Heart right ventricle (tissue), 16 donors: ENCODE measurements at places on chromosomes 6 and 20. TPM values are rescaled to one million over a fixed set of nuclear protein-coding genes. Genes with fewer than 3 reads are reported as not detected.
A peak's percentile ranks its signal among the peaks of the same experiment; 100 is the strongest.

CDSN gene
- polyA plus RNA-seq = 0.01 TPM

TNFRSF6B gene
- polyA plus RNA-seq = 11.7 TPM

GRCh38 chr20:63808964-63809674 lies 21.9 kb downstream of the ZBTB46 start:
- H3K4me1 ChIP-seq = peaks cover 19% of the 10 kb centered on the region
- H3K27me3 ChIP-seq = no peaks in the 10 kb centered on the region
- no peak overlapping the region for H3K4me3 ChIP-seq
- DNase-seq = no peak
- no peak overlapping the region for H3K27ac ChIP-seq

DNA sequence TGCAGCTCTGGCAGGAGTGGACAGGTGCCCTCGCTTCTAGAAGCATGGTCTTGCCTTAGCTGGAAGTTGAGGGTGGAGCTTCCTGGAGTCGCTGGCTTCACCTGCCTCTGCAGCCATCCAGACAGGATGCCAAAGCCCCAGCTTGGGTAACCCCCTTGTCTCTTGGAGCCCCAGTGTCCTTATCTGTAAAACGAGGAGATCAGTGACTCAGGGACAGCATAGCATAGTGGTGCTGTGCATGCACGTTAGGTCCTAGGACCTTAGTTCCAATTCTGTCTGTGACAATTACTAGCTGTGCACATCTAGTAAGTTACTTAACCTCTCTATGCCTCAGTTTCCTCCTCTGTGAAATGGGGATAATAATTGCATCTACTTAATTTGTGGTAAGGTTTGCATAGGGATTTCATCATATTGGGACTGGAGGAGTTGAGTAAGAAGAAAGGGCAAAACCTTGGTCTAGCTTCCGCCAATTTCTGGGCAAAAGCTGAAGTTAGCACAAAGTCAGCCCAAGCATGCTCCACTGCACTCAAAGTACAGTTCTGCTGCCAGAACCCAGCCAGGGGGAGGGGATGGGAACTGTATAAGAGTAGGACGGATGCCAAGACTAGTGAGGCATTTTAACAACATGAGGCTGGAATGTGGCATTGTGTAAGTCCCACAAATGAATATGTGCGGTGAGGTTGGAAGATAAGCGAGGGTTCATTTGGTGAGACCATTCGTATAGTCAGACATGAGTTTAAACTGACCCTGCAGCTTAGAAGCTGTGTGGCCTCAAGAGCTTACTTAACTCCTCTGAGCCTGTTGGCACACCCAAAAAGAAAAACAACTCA lies 24.5 kb downstream of the TOX2 start:
- DNase-seq = peak; percentile 33
- no peak overlapping the region for H3K4me3 ChIP-seq
- no peak overlapping the region for H3K27ac ChIP-seq
- peaks cover 22% of the 10 kb centered on the region for H3K27me3 ChIP-seq

PAX1 gene
- not detected for polyA plus RNA-seq

SLC16A10 gene
- polyA plus RNA-seq = 1.4 TPM

DNA sequence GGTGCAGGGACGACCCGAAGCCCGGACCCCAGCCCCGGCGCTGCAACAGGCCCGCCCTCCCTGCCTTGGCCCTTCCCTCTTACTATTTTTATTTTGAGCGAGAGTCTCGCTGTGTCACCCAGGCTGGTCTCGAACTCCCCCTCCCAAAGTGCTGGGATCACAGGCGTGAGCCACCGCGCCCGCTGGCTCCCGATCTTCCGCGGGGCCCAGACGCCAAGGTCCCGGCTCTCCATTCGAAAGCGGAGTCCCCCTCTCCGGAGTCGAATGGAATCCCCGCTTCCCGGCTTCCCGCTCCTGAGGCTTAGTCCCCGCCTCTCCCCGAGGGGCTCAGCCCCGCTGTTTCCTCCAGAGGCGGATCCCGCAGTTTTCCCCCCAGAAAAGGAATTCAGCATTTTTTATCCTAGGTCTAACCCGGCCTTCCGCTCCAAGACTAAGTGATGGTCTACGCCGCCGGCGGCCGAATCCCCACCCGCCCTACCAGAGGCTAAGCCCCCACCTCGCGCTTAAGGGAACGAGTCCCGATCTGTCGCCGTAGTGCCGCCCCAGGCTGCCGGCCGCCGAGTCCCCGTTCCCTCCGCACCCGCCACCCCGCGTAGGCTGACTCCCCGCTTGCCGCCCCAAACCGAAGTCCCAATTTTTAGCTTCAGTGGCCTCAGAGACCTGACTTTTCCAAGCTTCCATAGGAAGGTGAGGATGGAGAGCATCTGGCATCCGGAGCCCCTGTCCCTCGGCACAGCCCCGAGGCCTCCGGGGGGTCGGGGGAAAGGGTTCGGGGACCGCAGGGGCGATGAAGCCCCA lies 11.5 kb upstream of the TMC2 start:
- H3K27ac ChIP-seq = peak overlapping the region; percentile 87
- peak overlapping the region; percentile 58 for H3K4me3 ChIP-seq
- no peaks in the 10 kb centered on the region for H3K27me3 ChIP-seq
- no peaks in the 10 kb centered on the region for H3K36me3 ChIP-seq

DNA sequence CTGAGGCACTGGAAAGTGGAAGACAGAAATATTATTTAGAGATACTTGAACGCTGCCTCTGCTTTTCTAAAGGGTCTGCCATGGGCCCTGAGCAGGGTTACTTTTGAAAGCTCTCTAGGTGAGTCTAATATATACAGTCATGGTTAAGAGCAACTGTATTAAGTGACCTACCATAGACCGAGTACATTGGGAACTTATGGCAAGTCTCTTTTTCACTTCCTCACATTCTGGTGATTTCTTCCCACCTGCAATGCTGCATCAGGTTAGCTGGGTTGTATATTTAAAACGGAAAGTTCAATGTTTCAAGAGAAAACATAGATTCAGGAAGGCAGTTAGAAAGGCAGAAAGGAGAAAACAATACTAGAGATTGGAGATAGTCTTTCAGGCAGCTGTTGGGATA lies 154.7 kb downstream of the PHF3 start:
- no peaks in the 10 kb centered on the region for H3K4me1 ChIP-seq
- H3K36me3 ChIP-seq = no peaks in the 10 kb centered on the region
- H3K27ac ChIP-seq = no peak overlapping the region
- DNase-seq = no peak
- H3K4me3 ChIP-seq = no peak overlapping the region

DNA sequence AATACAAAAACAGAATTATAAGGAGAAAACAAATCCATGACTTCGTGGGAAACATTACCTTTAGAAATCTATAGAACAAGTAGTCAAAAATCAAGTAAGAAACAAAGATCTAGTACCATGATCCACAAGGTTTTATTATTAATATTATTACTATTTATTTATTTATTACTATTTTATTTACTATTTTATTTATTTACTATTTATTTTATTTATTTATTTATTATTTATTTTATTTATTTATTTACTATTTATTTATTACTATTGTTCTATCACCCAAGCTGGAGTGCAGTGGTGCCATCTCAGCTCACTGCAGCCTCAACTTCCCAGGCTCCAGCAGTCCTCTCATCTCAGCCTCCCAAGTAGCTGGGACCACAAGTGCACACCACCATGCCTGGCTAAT lies 13.5 kb upstream of the ELMO2 start:
- no peaks in the 10 kb centered on the region for H3K4me1 ChIP-seq
- peaks cover 21% of the 10 kb centered on the region for H3K27me3 ChIP-seq
- no peak overlapping the region for H3K4me3 ChIP-seq
- no peak for DNase-seq
- H3K27ac ChIP-seq = no peak overlapping the region
- no peaks in the 10 kb centered on the region for H3K36me3 ChIP-seq

- DNase-seq = no peak
- no peaks in the 10 kb centered on the region for H3K36me3 ChIP-seq
- peaks cover 13% of the 10 kb centered on the region for H3K4me1 ChIP-seq
Observed at GRCh38 chr6:34465531-34466241, at the start of gene PACSIN1. TSS of gene PACSIN1 (plus strand) at chr6:34466076. CDS start at chr6:34526306, 60,230 bp downstream.

- H3K4me1 ChIP-seq = no peaks in the 10 kb centered on the region
- H3K4me3 ChIP-seq = no peak overlapping the region
- H3K27ac ChIP-seq = no peak overlapping the region
- H3K27me3 ChIP-seq = no peaks in the 10 kb centered on the region
- no peaks in the 10 kb centered on the region for H3K36me3 ChIP-seq
Observed at GRCh38 chr6:79466207-79466834, 70.9 kb downstream of the LCA5 start.

DNA sequence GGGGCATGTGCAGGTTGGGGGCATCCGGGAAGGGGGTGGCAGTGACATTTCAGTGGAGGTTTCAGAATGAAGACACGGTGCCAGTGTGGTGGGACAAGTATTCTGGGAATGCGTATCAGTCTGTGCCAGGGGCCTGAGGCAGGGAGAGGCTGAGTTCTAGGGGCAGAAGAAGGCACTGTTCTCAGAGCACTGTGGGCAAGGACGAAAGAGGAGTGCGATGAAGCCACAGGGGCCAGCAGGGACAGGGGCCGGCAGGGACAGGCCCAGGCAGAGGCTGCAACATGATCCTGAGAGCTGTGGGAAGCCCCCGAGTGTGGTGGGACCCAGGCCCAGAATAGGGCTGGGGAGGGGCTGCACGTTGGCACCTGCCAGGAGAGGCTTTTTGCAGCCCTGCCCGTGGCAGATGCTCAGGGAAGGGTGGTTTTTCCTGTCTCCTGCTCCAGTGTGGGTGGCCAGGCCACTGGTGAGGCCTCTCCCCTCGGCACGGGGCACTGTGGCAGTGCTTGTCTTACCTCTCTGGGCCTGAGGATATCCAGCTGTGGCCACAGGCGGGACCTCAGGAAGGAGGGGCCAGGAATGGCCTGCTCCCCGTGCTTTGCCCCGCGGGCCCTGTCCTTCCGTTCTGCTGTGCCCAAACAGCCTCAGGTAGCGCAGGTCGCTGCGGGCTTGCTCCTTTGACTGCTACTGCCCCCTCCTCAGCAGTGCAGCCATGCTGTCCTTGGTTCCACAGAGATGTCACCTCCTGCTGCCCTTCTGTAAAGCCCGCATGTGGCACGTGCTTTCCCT lies 10.0 kb downstream of the ENTPD6 start:
- DNase-seq = no peak
- H3K36me3 ChIP-seq = no peaks in the 10 kb centered on the region
- no peak overlapping the region for H3K4me3 ChIP-seq
- no peaks in the 10 kb centered on the region for H3K27me3 ChIP-seq
- peak overlapping the region; percentile 18 for H3K27ac ChIP-seq

MYCT1 gene
- polyA plus RNA-seq = 21.0 TPM

CCN5 gene
- polyA plus RNA-seq = 14.1 TPM

ZNF341 gene
- 3.7 TPM for polyA plus RNA-seq

GRCh38 chr20:44736170-44737021 lies 9.3 kb upstream of the KCNK15 start:
- peak overlapping the region; percentile 42 for H3K27ac ChIP-seq
- no peaks in the 10 kb centered on the region for H3K27me3 ChIP-seq
- no peaks in the 10 kb centered on the region for H3K36me3 ChIP-seq
- no peak overlapping the region for H3K4me3 ChIP-seq
- DNase-seq = peak; percentile 75
- H3K4me1 ChIP-seq = peaks cover 14% of the 10 kb centered on the region

DNA sequence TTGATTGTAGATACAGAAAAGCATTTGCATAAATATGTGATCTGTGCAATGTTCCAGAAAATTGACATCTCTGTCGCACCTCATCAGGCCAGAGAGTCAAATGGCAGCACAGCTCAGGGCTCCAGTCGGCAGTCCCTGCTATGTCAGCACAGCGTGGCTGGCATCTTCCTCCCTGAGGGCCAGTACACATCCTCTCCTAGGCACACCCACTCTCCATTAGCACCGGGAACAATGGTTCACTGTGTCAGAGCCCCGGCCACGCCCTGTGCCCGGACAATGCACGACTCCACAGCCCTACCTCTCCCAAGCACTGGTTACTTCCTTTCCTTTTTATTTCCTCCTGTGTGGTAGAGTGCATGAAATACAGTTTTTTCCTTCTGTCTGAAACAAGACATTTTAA lies 114.9 kb downstream of the FOXC1 start:
- no peaks in the 10 kb centered on the region for H3K27me3 ChIP-seq
- peak overlapping the region; percentile 42 for H3K27ac ChIP-seq
- H3K36me3 ChIP-seq = no peaks in the 10 kb centered on the region
- H3K4me1 ChIP-seq = peaks cover 24% of the 10 kb centered on the region

DNA sequence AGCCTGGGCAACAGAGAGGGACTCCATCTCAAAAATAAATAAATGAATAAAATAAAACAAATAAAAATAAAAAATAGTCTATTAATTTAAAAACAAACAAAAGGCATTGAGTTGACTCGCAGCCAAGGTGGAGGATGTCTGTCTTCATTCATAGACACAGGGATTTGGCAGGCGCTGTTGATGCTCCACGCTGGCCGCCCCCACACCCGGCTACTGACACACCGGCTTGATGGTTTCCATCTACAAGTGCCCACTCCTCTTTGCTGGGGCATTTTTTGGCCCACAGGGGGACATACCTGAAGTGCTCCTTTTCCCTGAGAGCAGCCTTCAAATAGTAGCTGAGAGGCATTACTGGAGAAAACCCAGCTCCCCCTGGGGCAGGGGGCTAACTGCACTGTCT lies 178.3 kb upstream of the RALGAPA2 start:
- H3K4me1 ChIP-seq = no peaks in the 10 kb centered on the region
- H3K27ac ChIP-seq = no peak overlapping the region
- DNase-seq = no peak
- H3K4me3 ChIP-seq = no peak overlapping the region
- no peaks in the 10 kb centered on the region for H3K27me3 ChIP-seq

GRCh38 chr20:58765780-58766179 lies 73.2 kb downstream of the NPEPL1 start:
- H3K4me3 ChIP-seq = no peak overlapping the region
- H3K27me3 ChIP-seq = peaks cover 23% of the 10 kb centered on the region
- no peak overlapping the region for H3K27ac ChIP-seq
- DNase-seq = no peak
- H3K4me1 ChIP-seq = no peaks in the 10 kb centered on the region

- H3K36me3 ChIP-seq = no peaks in the 10 kb centered on the region
- no peak for DNase-seq
- H3K4me1 ChIP-seq = no peaks in the 10 kb centered on the region
Observed at GRCh38 chr6:147046141-147046877, 157.9 kb upstream of the STXBP5 start.

DNA sequence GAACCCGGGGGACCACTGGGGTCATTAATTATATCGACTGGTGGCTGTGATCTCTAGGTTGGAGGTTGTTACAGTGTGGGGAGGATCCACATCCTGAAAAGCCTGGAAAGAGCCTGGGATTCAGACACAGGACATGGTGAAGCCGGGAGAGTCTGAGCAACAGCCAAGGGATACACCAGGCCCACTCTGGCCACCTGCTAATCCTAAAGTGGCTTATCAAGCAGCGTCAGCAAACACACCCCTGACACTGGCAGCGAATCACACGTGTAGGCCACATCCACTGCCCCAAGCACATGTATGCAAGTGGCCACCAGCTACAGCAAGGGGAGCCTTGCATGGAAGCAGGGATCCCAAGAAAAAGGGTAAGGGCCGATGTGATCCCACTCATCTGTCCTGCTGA lies 41.0 kb downstream of the GFOD1 start:
- peak overlapping the region; percentile 54 for H3K27ac ChIP-seq
- no peak overlapping the region for H3K4me3 ChIP-seq
- H3K4me1 ChIP-seq = peaks cover 82% of the 10 kb centered on the region
- peaks cover 7% of the 10 kb centered on the region for H3K36me3 ChIP-seq
- no peaks in the 10 kb centered on the region for H3K27me3 ChIP-seq
- no peak for DNase-seq

AGER gene
- polyA plus RNA-seq = 3.1 TPM
